ENCODE measurements at places on chromosomes 5 and 9.

DNA sequence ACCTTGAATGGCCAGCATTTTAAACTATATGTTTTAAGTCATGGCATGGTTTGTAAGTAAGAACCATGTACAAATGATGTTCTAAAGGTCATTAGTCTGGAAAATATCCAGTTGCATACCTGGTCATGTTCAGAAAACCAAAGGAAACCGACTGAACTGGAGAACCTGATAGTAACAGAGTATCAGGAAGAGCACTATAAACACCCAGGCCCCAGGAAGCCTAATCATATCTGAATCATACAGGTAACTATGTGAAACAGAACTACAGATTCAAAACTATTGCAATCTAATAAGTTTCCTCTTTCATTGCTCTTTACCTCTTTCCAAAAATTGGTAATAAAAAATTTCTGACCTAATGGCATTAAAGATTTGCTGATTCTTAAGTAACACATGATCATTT is 500.3 kb downstream of the ARHGEF28 start:
- DNase-seq = no peak

GRCh38 chr5:180668835-180669596 is 19.6 kb upstream of the FLT4 start:
- DNase-seq = no peak

DNA sequence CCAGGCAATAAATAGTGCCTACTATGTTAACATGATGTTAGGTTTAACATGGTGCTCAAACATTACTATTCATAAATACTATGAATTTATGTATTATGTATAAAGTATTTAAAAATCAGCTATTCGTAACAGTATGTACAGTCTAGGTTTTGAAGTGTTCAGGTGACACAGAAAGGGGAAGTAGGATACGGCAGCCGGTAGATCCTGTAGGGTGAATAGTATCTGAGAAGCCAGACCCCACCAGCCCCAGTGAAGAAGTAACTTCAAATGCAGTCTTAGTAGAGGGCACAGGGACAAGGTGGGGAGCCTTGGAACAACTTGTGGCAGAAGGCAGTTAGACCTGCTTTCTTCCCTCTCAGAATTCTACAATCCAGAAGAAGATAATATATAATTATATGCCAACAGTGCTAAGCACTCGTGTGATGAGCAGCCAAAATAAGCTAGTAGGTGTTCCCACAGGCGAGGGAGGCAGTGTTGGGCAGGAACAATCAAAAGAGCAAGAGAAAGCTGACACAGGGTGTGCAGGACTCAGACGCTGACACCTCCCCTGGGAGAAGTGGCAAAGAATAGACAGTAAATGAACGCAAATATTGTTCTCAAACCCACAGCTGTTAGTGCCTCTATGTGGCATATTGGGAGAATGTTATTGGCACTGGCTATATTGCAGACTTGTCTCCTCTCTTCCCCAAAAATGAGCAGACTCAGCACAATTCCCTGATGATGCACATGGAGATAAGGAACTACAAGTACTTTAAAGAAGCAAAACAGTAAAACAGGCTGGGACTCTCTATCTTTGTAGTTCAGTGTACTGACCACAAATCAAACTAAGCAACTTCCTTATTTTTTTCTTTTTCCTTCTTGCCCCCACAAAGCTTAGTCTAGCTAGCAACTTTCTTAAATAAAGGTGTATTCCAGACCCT is 4.6 kb downstream of the ZNF367 start:
- DNase-seq = no peak

DNA sequence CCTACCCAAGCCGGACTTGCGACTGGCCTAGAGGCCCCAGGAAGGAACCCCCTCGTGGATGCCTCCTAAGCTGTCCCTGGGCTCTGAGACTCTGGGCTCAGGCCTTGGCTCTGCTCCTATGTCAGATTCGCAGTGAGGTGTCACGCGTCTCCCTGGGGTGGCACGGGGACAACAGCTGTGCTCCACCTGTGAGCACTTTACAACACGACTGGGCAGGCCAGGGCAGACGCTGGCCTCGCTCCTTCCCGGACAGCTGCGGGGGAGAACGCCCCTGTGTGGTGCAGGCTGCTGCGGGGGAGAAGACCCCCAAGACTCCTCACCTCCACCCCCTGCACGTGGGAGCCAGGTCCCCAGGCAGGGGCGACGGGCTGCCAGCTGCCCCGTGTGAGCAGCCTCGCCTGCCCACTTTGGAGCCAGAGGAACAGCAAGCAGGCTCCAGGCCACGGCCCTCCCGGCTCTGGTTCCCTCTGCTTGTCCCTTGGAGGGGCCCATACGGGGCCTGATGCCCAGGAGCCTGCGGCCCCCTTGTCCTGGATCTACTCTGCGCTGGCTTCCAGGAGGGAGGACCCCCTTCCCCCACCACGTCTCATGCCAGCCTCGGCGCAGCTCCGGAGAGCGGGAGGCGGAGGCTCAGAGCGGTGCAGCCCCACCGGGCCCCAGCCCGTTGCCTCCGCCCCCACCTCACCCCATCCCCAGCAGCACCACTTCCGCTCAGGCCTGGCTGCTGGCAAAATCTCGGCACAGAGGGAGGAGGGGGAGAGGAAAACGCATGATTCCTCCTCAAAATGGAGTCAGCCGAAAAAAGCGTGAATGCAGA is 36.0 kb downstream of the SARDH start:
- DNase-seq = no peak

GRCh38 chr5:143204474-143205246 is 198.8 kb downstream of the NR3C1 start:
- DNase-seq = no peak
